ENCODE measurements at places on chromosomes 4 and X.

GRCh38 chr4:98932539-98932938, 3.6 kb upstream of the EIF4E start:
- no peak for DNase-seq

DNA sequence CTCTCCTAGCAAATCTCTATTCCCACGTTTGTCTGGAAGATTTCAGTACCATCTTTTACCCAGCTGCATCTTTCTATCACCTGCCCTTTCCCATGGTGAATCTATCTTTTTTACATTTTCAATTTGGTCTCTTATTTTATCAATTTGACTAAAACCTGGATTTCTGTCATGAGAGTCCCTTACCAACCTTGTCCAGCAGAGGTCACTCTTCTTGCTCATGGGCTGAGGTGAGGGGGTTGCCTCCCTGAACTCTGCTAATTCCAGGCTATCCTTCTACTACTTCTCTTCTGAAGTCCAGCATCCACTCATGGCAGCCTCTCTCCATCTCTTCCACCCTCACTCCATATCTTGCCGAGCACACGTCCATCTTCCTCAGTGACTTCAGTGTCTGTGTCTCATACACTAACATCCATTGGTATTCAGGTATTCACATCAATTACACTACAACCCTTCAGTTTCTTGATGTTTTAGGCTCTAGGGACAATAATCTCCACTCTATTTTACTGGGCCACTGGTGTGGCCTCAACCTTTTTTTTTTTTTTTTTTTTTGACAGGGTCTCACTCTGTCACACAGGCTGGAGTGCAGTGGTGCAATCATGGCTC, 17.8 kb upstream of the ZNF827 start:
- no peak for DNase-seq

DNA sequence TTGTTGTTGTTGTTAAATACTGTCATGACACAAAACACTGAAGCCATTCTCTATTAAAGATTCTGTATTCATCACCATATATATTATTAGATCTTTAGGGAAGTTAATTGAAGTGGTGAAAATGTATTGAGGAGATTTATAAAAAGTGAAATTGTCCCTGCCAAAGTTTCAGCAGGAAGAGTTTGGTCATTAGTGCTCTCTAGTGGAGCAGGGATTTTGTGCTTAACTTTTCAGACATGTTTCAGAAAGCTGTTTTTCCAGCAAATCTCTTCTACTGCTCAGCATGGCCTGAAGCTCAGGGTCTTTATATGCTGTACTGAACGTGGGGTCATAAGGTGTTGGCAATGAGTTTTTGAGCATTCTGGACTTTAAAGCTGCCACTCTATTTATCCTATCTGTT, 36.7 kb upstream of the CXXC4 start:
- no peak for DNase-seq

GRCh38 chr4:168621806-168622589, 125.1 kb downstream of the PALLD start:
- no peak for DNase-seq

DNA sequence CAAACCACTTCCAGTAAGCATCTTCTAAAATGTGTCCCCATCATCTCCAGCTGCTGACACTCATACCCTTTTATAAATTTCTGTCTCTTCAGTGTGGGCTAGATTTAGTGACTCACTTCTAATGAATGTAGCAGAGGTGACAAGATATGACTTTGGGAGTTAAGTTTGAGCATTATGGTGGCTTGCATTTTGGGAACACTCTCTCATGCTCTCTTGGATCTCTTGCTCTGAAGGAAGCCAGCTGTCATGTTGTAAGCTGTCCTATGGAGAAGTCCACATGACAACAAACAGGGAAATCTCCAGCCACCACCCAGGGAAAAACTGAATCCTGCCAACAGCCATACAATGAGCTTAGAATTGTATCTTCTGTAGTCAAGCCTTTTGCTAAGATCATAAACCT, 691.3 kb upstream of the PCDH7 start:
- no peak for DNase-seq

DNA sequence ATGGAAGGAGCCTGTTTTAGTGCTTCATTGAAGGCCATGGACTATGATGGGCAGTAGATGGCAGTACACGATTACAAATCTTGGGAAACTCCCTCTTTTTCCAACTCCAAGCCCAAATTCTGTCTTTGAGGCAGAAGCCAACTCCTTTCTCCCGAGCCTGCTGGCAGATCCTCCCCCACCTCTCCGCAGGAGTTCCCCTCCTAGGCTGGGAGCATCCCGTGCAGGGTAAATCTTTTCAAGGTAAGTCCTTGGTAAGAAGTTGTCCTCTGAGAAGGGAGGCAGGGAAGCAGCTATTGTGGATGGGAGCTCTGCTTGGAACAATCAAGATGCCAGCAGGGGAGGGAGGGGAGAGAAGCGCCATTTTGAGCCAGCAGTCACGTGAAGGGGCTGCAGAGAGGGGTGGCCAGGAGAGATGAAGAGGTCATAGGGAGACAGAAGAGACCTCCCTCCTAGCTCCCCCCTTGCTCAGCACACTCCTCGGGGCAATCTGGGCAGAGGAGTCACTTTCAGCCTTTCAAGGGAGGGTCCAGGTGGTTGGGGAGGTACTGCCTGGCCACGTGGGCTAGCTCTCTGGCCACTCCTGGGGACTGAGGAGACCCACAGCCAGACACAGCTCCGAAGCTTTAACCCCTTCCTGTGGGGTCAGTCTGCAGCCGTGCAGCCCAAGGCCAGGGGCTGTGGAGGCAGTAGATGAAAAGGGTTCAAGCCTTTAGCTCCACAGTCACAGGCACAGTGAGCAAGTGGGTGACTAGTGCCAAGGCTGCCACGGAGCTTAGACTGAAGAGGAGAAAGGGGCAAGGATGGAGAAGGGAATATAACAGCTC, 9.6 kb downstream of the CC2D2A start:
- DNase-seq: no peak

- DNase-seq: no peak
These were observed 618.8 kb downstream of the GLUD2 start for GRCh38 chrX:121666171-121666570.

- no peak for DNase-seq
These were observed 688.7 kb downstream of the IL1RAPL1 start for GRCh38 chrX:29275928-29276327.

GRCh38 chr4:185210102-185210981, 944 bp downstream of the SNX25 start:
- DNase-seq: peak; percentile 9

GRCh38 chr4:62075089-62075488, 875.0 kb downstream of the ADGRL3 start:
- no peak for DNase-seq

Data from effector memory CD4-positive, alpha-beta T cell (primary cell).